NCI-H446 (cell line): ENCODE measurements at places on chromosomes 2 and 18.

- no peak for DNase-seq
Observed at GRCh38 chr2:40126006-40126405, 325.9 kb downstream of the SLC8A1 start.

DNA sequence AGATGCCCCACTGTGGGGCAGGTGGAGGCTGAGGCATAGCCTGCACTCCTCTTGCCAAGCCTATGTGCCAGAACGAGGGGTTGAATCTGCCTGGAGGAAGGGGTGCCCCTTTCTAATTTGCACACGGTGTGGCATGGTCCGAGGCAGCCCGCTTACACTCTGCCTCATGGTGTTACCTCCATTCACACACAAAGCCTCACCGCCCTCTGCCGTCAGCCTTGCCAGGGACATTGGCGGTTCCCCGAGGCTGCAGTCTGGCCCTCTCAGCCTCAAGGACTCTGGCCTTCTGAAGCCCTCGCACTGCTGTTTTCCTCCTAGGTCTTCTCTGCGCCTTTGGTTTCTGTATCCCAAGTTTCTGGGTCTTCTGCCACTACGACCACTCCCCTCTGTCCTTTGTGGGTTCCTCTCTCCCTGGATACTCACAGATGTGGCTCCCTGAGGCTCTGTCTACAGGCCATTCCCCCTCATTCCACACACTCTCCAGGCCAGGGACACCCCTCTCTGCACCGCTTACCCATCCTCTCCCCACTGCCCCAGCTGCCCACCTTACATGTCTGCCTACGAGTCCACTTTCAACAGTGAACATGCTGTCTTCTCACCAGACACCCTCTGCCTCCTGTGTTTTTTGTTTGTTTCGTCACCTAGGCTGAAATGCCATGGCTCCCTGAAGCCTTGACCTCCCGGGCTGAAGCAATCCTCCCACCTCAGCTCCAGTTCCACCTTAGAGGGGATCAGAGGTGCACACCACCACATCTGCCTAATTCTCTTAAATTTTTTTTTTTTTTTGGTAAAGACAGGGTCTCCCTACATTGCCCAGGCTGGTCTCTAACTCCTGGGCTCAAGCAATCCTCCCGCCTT, 7.9 kb upstream of the ASPRV1 start:
- no peak for DNase-seq

DNA sequence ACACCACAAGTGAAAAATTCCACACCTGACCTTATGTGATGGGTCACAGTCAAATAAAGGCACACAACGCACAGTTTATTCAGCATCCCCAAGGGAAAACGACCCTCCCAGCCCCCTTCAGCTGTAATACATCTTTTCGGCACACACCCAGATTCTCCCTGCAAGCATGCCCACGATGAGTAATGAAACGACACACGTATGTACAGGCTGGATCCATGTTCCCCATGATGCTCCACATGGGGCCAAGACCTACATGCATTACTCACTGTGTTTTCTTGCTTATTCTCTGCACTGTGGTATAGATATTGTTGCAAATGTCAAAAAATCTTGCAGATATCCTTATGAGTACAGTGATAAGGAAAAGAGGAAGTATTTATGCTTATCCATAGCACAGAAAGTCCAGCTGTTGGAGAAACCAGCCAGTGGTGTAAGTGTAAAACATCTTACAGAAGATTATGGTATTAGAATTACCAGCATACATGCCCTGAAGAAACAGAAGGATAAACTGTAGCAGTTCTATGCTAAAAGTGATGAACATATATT, 32.5 kb upstream of the SGPP2 start:
- DNase-seq, result no peak

DNA sequence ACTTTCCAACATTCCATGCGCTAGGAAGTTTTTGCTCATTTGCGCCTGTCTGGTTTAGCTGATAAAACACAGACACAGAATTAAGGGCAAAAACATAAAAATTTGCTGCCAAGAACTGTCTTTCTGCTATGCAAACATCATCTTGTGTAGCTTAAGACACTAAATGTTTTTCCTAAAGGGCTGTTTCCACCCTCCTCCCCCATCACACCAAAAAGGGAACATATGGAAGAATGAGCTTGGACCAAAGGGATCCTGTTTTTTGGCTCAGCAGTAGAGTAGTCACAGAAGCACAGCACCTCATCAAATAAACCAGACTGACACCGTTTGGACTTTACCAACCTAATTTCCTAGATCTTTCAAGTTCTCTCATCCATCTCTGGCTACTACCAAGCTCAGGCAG, 210.1 kb downstream of the ZNF521 start:
- DNase-seq, result peak; percentile 50
